ENCODE measurements at places on chromosomes 13 and 19.

DNA sequence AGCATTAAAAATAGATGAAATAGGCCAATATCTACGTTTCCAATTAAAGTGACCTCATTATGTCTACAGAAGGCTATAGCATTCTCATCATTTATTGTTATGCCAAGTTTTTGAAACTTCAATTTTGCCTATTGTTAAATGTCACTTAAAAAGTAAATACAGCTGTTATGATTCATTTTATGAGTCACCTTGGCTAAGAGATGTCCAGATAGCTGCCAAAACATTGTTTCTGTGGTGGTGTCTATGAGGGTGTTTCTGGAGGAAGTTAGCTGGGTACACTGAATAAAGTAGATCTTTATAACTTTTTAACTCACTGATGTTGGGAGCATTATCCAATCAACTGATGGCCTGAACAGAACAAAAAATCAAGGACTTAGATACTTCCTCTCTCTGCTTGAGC is 1209.7 kb upstream of the PCDH9 start:
- DNase-seq, result peak; percentile 81

GRCh38 chr13:77397636-77398035 is 70.7 kb upstream of the MYCBP2 start:
- DNase-seq, result no peak

GRCh38 chr19:52896431-52897137 is 851 bp downstream of the ZNF320 start:
- DNase-seq, result peak; percentile 28

GRCh38 chr13:95276037-95276505 is 25.2 kb downstream of the ABCC4 start:
- DNase-seq, result no peak

- DNase-seq, result no peak
Observed at GRCh38 chr19:41554907-41555306, 21.1 kb upstream of the CEACAM21 start.

GRCh38 chr13:113653264-113654174 is 4.5 kb downstream of the ATP4B start:
- DNase-seq, result peak; percentile 9

DNA sequence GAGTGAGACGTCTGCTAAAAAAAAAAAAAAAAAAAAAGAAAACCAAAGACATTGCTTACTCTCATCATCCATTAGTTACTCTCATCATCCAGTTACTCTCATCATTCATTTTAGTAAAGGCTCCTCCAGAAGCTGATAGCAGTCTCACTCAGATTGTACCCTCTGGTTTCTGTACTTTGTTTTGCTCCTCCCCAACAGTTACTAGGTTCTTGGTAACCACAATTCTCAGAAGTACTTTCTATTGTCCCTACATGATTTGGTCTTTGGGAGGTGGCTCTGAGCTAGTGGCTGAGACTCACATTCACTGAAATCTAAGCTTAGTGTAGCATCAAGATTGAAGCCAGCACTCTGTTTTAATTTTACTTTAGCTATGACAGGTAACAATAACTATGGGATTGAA is 14.3 kb downstream of the ERICH4 start:
- no peak for DNase-seq

DNA sequence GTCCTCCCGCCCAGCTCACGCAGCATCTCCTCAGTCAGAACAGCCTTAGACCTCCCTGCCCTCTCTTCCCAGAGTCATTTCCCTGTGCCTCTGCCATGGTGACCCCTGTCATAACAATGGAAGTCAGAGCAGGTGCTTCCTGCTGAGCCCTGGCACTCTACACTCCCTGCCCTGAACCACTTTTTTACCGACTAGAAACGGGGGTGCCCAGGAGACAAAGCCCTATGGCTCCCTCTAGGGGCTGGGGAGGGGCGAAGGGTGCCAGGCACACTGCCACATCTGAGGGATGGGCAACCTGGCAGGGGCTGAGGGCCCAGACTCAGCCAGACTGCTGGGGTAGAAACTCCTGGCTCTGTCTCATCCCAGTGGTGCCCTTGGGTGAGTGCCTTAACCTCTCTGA is 16.4 kb downstream of the ZNF574 start:
- no peak for DNase-seq

GRCh38 chr19:15758379-15758778 is 20.6 kb downstream of the OR10H3 start:
- DNase-seq, result no peak

DNA sequence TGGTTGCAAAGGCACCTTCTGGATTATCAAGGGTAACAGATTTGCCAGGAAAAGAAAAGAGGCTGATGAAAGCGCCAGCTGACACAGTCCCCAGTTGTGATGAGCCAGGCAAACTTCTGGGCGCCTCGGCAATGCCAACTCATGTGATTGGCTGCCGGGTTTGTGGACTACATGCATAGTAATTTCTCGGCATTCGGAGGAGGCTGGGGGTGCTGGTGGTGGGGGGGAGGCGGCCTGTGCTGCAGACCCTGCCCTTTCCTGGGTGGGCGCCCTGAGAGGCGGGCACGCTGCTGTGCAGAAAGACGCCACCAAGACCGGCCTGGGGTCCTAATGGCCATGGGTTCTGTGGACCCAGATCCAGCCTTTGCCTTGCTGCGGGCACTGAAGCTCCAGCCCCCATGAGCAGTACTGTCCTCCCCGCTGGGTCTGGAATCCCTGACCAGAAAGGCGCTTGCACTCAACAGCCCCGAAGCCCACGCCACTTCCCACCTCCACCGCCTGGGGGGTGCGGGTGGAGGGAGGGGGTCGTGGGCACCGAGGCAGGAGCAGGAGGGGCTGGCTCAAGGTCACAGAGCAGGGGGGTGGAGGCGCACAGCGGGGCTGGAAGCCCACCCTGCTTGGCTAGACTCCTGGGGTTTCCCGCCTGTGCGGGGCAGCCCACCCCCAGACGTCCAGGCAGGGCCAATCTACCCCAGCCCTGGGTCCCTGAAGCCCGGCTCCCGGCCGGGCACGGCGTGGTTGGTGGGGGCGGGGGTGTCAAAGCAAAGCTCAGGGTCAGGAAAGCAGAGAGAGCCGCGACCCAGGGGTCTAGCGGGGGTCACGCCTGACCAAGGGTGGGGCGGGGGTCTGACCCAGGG is 1.0 kb downstream of the DIRAS1 start:
- DNase-seq, result no peak

DNA sequence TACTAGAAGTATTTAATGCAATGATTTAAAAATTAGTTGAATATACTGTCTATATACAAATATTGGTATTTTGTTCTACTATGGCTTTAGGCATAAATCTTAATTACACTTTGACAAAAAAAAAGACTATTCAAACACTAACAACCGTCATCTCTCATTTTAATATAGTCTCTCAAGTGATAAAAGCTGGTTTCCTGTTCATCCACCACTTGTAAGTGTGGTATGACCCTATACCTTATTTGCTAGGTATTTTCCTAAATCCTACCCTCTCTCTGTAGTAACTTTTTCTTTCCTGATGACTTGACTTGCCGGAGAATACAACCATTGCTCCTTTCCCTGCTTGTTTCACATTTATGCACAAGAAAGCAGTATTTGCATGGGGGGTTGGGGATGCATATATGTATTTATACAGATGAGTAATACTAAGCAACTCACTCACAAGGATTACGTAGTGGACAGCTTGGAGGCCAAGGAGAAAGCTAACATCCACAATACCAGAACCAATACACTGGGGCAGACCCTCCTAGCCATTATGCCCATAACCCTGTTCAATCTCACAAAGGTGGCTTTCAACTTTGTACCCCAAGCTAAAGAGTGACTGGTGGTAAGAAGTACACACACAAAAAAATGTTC is 12.7 kb upstream of the EFNB2 start:
- peak; percentile 55 for DNase-seq

DNA sequence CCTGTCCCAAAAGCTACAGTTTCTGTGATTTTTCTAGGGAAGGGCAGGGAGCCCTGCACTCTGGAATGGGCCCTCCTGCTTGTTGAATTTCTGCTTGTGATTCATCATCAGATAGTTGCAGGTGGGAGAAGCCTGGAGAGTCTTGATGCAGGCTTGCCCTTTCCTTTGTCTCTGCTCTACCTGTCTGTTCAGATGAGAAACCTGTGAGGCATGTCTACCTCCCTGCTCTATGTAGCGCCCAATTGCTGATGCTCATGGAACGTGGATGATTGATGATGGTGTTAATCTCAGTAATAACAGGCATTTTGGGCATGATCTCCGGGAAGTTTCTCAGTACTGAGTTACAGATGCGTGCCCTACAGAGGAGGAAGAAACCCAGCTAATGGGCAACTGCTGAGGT is 10.9 kb upstream of the CBY2 start:
- DNase-seq, result no peak

DNA sequence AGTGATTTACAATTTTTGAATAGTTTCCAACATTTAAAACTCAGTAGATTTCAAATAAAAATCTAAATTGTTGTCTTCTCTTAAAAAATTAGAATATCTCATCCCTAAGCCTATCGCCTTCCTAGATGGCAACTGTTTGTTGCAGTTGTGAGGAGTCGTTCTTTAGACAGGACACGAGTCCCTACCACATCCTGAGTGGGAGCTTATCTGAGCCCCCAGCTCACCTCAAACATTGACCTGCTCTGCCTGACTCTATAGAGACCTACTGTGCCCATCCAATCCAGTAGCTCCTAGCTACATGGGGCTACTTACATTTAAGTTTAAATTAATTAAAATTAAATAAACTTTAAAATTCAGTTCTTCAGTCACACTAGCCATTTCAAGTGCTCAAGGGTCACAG is 434.7 kb downstream of the FOXO1 start:
- DNase-seq, result no peak

GRCh38 chr13:97567510-97568243 is 133.7 kb downstream of the RAP2A start:
- no peak for DNase-seq

GRCh38 chr13:48866249-48866648 is 109.5 kb upstream of the FNDC3A start:
- DNase-seq, result no peak

- DNase-seq, result no peak
Observed at GRCh38 chr19:29293292-29293691, 80.3 kb upstream of the UQCRFS1 start.

DNA sequence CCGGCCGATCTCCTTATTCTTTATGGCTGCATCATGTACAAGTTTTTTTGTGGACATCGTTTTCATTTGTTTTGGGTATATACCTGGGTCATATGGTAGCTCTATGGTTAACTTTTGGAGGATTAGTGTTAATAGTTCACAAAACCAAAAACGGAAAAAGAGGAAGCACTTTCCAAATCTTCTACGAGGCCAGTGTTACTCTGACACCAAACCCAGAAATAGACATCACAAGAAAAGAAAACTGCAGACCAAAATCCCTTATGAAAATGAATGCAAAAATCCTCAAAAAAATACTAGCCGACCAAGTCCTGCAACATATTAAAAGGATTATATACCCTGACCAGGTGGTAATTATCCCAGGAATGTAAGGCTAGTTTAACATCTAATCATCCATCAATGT is 29.8 kb downstream of the ADGRE2 start:
- DNase-seq, result no peak

DNA sequence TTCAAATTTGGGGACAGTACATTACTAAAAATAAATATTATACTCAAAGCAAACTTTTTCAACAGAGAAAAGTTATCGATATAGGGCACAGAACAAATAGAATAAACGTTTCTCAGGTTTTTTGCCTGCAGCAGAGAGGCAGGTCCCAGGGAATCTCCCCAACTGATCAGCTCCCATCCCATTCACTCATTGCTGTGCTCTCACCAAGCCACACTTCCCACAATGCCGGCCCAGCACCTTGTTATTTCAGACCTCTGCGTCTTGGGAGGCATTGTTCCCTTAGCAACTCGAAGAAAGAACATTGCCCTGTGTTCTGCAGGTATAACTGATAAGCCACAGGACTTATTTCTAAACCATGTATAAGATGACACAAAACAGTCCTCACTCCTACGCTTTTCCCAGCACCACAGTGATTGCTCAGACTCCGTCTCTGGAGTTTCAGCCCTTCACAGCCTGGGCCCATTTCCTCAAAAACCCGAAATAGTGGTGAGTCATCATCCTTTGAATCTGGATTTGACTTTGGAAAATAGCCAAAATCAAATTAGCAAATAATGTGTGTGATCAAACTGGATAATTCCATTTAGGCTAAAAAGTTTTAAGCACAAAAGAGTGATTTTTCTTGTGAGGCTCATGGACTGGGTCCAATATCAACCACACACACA is 100.4 kb downstream of the DCLK1 start:
- peak; percentile 95 for DNase-seq

DNA sequence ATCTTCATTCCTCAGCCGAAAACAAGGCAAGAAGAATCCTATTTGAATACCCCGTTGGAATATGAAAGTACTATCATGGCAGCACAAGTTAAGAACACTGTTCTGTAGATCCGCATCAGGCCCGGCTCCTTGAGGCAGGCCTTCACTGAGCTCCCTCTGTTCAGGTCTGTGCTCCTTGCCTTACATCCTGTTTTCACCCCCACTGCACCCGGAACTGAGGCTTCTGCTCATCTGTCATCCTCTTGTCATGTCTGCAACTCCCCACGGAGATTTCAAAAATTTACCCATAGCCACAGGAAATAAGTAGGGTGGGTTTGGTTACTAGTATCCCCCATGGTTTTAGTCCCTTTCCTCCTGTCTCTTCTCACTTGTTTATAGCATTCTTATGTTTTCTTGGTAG is 861.9 kb downstream of the GPC5 start:
- no peak for DNase-seq

- DNase-seq, result no peak
Observed at GRCh38 chr13:93818345-93818744, 591.7 kb downstream of the GPC6 start.

DNA sequence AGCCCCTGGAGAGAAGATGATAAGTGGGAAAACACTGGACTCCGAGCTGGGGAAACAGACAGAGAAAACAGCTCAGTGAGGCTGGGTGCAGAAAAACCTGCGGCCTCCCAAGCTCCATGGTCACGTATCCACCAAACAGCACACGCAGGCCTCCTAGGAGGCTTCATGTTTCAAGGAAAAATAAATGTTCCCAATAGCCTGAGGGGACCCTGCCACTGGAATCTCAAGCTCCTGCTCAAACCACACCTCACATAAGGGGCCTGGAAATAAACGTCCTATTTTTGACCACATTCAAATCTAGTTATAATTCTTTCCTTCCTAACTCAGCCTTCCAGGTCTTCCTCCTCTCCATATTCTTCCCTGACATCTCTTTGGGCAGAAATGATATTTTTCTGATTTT is 225.7 kb downstream of the ABCC4 start:
- DNase-seq, result no peak

GRCh38 chr13:48644951-48645350 is 8.8 kb upstream of the CYSLTR2 start:
- no peak for DNase-seq

DNA sequence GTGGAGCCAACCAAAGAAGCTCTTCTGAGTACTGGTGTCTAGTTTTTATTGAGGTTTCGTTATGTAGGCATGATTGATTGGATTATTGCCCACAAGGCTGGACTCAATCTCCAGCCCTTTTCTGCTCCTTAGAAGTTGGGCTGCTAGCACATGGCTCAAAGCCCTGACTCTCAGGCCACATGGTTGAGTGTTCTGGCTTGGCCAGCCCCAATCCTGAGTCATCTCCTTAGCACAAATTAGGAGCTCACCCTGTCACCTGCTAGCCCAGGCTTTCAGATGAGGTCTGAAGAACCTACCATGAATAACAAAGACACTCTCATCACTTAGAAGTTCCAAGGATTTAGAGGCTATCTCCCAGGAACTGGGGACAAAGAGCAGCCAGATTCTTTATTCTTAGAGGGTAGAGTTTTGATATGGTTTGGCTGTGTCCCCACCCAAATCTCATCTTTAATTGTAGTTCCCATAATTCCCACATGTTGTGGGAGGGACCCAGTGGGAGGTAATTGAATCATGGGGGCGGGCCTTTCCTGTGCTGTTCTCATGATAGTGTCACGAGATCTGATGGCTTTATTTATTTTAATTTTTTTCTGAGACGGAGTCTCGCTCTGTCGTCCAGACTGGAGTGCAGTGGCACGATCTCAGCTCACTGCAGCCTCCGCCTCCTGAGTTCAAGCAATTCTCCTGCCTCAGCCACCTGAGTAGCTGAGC is 11.3 kb downstream of the DPY19L3 start:
- peak; percentile 24 for DNase-seq

Data from astrocyte of the spinal cord (primary cell).